COLO829 (cell line): ENCODE measurements at places on chromosomes 6 and 20.

DNA sequence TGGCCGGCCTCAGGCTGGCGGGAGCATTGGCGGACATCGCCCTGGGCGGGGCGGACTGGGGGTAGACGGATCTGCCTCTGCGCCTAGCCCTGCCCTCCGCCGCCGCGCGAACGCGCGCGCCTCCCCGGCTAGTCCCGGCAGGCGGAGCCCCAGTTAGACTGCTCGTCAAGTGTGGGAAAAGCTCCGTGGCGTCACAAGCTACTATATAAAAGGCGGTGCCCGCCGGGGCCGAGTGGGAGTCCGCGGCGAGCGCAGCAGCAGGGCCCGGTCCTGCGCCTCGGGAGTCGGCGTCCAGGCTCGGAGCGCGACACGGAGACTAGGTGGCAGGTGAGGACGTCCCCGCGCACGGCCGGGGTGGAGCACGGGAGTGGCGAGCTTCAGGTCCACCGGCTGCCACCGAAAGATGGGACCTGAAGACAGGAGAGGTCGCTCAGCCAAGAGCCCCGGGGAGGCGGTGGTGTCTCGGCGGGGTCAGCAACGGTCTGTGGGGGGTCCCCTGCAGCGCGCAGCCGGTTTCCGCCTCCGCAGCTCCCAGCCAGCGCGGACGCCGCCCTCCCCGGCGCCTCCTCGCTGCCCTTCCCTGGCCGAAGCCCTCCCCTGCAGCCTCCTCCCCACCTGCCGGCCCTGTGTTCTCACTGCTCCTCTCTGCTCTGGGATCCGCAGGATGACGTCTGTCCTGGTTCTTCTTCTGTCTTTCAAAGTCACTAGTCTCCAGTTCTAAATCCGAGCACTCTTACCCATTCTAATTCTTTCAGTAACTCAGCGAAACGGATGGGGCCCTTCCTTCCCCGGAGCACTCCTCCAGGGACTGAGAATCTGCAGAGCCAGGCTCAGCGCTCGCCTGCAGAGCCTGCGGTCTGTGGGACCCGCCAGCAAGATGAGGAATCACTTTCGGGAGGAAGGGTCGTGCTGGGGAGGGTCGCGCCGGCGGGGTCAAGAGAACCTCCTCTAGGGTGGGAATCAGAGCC, 4.3 kb upstream of the RIPK1 start:
- peak; percentile 80 for DNase-seq

DNA sequence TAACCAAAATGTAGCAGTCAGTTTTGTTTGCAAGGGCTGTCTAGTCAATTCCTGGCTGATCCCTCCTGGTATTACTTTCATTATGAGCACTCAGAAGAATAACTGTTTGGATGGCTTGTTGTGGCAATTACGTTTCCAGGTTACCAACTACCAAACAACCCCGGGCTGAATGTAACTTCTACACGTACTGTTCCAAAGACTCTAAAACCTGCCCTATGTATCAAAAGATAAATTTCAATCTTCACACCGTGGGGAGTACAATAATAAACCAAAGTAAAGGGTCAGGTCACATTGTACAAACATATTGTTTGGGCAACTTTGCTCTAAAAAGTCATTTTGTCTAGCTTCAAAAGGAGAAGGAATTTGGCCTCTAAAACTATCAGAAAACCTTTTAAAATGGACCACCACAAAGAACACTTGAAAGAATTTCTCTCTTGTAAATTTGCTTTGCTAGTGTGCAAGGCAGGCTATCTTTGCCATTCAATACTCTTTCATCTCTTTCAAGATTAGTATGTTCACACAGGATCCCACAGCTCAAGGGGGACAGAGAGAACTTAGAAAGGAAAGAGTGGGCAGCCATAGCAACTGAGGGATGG, 27.6 kb downstream of the DCDC2 start:
- no peak for DNase-seq

DNA sequence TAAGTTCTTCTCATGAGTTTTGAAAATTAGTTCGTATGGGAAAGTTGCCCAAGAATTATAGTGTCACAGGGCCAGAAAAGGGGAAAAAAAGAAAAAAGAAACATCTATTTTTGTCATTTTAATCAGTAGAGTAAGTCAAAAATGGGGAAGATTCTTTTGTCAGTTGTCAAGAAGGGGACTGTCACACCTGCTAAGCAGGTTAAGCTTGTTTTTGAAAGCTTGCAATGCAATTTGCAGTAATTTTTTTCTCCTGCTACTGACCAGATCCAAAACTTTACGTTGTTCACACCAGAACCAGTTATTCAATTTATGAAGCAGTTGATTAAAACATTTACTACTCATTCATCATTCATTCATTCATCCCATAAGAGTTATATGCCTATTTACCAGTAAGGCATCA, 171.4 kb downstream of the SOX4 start:
- DNase-seq = no peak

DNA sequence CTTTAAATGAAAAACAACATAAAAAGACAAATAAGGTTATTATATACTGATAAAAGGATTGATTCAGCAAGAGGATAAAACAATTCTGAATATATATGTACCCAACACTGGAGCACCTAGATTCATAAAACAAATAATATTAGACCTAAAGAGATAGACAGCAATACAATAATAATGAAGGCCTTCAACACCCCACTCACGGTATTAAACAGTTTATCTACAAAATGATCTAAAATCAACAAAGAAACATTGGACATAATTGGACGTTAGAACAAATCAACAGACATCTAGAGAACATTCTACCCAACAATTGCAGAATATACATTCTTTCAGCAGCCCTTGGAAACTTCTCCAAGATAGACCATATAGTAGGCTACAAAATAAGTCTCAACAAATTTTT, 24.1 kb downstream of the TREM1 start:
- no peak for DNase-seq

GRCh38 chr6:122472022-122472340, 374 bp upstream of the SERINC1 start:
- no peak for DNase-seq

DNA sequence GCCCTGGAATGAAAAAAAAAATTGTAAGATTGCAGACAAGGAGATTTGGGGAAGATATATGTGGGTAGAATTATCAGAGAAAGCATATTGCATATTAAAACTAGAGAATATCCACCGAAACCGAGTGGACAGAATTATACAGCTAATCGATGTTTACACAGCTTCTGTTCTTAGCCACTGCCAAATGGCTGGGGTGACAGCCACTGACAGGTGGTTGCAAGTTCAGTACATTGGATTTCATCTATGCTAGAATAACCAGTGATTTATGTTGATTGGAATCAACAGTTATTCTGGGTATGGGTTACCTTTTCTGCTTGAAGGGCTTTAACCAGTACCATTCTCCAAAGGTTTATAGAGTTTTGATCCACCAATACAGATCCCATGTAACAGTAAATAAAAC, 48.4 kb upstream of the THEMIS start:
- DNase-seq = no peak

DNA sequence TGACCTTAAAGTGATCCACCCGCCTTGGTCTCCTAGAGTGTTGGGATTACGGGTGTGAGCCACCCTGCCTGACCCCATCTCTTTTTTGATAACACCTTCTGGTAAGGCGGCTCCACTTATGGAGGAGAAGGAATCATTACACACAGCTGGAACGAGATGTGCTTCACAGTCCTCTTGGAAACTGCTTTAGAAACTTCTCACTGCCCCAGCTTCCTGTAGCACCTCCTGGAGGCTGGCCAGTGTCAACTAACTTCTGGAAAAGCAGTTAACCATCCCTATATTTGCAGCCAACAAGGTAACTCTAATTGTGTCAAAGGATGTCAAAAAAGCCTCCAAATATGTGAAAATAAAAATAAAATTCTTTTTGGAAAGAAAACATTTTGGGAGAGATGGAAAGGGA, 48.8 kb upstream of the BCLAF1 start:
- DNase-seq = no peak

- no peak for DNase-seq
These were observed at the start of gene SAMD10 for GRCh38 chr20:63979557-63980316. Gene SAMD10 (minus strand): TSS chr20:63979642. CDS start chr20:63979467, 175 bp downstream.

GRCh38 chr6:36718560-36718959, 20.9 kb downstream of the RAB44 start:
- DNase-seq = no peak

GRCh38 chr6:127484212-127484863, 25.1 kb upstream of the KIAA0408 start:
- DNase-seq = peak; percentile 44

DNA sequence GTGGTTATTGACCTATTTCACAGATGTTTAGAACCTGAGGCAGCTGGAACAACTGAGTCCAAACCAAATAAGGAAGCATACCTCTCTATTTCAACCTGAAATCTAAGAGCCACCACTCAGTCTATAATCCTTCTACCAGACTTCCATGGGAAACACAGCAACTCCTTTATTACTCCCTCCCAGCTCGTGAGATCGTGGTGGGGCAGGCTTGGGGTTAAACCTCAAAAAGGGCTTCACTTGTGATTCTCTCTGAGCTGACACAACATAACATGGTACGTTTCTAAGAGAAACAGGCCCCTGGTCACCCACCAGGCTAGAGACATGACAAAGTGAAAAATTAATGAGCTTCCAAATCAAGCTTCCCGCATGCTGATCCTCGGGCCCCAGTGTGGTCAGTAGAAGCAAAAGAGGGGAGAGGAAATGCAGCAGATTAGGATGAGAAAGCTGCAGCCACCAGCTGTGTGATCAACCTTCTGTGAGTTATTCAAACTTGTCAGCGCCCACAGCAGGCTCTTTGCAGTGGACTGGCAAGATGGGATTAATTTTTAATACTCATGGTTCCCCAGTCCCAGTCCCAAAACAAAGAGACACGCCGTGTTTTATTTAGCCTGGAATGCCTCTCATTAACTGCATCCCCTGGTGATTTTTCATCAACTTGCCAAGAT, 9.3 kb downstream of the PKHD1 start:
- no peak for DNase-seq

GRCh38 chr6:84416043-84416657, 188.7 kb upstream of the CEP162 start:
- no peak for DNase-seq

- peak; percentile 8 for DNase-seq
These were observed 81.8 kb upstream of the EYA4 start for GRCh38 chr6:133159255-133159795.

- no peak for DNase-seq
These were observed 60.6 kb downstream of the ADNP start for GRCh38 chr20:50870561-50871161.

- no peak for DNase-seq
These were observed 92.5 kb downstream of the SLC24A3 start for GRCh38 chr20:19304886-19305415.

DNA sequence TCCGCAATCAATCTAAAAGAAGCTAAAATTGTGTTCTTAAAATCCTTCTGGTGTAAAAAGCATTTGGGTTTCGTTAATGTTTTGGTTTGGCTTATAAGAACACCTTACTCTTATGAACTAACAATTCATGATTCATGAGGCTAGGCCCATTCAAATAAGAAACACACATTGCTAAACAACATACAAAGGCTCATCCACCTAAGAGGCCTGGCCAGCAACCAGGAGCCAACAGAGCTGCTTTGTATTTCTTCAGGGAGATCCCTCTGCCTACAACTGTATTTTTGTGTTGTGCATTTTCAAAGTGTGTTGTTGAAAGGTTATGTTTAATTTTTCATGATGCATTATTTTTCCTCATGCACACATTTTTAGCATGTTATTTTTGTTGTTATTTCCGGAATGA, 98.6 kb downstream of the PTPRK start:
- DNase-seq = peak; percentile 4

GRCh38 chr6:169862043-169862891, 110.8 kb downstream of the ERMARD start:
- DNase-seq = no peak

- no peak for DNase-seq
These were observed 38.0 kb downstream of the MACROD2 start for GRCh38 chr20:14033310-14033709.

GRCh38 chr20:34222208-34222607, 19.0 kb upstream of the ASIP start:
- no peak for DNase-seq

GRCh38 chr6:19834858-19835257, 2.3 kb upstream of the ID4 start:
- no peak for DNase-seq

DNA sequence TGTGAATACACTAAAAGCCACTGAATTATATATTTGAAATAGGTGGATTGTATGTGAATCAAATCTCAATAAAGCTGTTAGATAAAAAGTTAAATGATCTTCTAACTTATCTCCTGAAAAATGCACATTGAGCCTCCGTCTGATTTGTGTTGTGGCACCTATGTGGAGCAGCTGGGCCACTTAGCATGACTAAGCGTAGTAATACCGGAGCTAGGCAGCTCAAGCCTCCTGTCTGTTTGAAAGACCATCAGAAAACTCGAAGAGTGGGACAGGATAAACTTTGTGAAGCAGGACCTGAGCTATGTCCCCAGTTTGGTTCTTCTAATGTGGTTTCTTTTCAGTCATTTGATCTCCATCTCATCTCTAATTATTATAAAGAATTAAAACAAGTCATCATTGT, 11.0 kb upstream of the NOL7 start:
- no peak for DNase-seq

- DNase-seq = no peak
These were observed 581.6 kb upstream of the FLRT3 start for GRCh38 chr20:14918976-14919375.

DNA sequence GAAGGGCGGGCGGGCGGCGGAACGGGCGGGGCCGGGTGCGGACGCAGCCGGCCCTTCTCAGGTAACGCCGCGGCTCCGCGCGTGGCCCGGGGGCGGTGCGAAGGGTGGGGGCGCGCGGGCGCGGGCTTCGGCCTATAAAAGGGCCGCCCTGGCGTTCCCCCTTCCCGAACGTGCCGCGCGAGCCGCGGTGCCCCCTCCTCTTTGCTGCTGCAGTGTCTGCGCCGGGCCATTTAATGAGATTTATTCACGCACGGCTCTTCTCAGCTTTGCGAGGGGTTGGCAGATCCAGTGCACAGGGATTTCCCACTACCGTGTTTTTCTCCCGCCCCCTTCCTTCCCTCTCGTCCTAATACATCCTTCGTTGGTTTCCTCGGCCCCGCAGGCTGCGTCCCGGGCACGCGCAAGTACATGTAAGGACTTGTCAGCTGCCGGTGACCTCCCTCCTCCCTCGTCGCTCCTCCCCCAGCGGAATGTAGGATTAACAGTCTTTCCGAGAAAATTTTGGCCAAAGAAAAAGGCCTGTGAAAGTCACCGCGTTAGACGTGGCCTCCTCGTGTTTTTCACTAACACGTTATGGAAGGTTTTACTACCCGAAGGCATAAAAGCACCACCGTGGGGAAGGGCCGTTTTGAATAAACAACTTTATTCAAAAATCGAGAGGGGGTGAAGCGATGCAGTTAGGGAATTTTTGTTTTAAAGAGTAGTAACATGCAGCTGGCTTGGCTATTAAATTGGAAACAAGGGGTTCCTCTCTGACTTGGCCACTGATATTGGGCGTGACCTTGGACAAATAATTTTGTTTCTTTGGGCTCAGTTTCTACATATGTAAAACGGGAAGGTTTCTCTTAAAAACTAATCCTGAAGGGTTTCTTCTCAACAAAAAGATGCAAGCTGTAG, 966 bp upstream of the REV3L start:
- peak; percentile 69 for DNase-seq
